Ascending aorta (tissue), 2 donors: ENCODE measurements at places on chromosomes 3 and 15.

DNA sequence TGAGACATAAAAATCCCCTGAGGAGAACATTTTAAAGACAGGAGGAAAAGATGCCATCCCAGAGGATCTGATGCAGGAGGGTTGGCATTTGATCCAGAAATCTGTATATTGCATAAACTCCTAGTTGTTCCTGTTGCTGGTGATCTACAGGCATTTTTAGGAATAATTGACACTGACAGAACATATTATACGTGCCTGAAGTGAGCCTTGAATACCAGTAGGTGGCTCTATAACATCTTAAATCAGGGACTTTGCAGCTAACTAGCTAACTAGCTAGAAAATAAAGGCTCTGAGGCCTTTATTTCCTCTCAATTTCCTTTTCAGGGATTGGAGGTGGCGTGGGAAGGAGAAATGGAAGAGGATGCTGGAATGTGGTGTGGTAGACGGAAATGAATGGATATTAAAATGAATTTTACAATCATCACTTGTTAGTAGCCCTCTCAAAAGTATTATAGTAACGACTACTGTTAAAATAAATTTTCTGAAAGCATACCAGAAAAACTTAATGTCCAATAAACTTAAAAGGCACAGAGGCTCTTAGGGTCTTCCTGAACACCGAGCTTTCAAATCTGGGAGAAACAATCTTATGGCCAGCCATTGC, 73.8 kb upstream of the ZBED2 start:
- no peak for DNase-seq

- DNase-seq: no peak
These were observed 6.5 kb upstream of the HPS3 start for GRCh38 chr3:149122721-149123578.

- no peak for DNase-seq
These were observed 284.0 kb upstream of the CTDSPL start for GRCh38 chr3:37577697-37578096.

- no peak for DNase-seq
These were observed 534.2 kb upstream of the ALCAM start for GRCh38 chr3:104832530-104832929.

DNA sequence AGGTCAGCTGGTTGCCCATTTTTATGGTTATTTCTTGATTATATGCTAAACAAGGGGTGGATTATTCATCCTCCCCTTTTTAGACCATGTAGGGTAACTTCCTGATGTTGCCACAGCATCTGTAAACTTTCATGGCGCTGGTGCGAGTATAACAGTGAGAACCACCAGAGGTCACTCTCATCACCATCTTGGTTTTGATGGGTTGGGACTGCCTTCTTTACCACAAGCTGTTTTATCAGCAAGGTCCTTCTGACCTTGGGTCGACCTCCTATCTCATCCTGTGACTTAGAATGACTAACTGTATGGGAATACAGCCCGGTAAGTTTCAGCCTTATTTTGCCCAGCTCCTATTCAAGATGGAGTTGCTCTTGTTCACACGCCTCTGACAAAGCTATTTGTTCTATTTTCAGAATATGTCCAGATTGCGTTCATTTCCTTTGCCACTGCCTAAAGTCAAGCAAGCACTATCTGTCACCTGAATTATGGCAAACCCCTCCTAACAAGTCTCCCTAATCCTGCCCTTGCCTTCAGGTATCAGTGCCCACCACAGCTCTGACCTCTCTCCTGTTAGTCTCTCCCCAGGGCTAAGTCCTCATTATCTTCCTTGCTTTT, 308.5 kb downstream of the ROBO2 start:
- no peak for DNase-seq

DNA sequence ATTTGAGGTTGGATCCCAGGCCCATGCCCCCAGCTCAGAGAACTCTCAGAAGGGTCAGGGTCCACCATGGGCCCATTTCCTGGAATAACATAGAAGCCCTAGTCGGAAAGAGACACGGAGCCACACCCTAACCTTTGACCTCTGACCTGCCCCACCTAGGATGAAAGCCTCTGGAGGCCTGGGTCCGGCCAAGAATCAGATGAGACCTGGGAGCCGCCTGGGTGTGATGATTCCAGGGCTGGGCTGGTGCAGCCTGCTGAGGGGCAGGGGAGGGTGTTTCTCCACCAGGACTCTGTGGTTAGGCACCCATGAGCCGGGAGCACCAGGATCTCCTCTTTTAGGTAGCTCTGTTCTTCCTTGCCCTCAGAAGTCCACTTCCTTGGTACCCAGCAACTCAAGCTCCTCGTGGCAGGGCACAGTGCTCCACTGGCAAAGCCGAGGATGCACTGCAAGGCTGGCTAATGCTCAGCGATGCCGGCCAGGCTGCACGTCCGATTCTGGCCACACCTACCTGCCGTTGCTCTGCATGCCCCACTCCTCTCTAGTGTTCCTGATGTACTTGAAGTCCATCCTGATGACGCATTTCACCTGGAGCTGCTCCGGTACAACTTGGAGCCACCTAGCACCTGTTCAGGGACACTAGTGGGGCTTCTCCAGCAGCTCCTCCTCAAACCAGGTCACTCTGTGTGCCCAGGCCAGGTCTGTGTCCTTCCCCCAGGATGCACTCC, 57.4 kb downstream of the ZNF445 start:
- no peak for DNase-seq

- DNase-seq: no peak
These were observed 9.2 kb upstream of the PDZRN3 start for GRCh38 chr3:73633916-73634344.
